Breast epithelium (tissue), 4 donors: ENCODE measurements at places on chromosomes 4 and X. TPM values are rescaled to one million over a fixed set of nuclear protein-coding genes. Genes with fewer than 3 reads are reported as not detected.

The TMEM271 gene
- not detected for total RNA-seq

The CT55 gene
- not detected for total RNA-seq

The XAGE3 gene
- total RNA-seq, result not detected

The SLC25A5 gene
- 164 TPM for total RNA-seq

The PPARGC1A gene
- total RNA-seq, result 4.0 TPM
